ENCODE measurements at places on chromosomes 1 and 21. TPM values are rescaled to one million over a fixed set of nuclear protein-coding genes. Genes with fewer than 3 reads are reported as not detected.

Gene FOXD2
- total RNA-seq: 4.9 TPM

Gene PLA2G2A
- total RNA-seq: 65.1 TPM

Gene STX12
- total RNA-seq: 91.5 TPM

Gene AMY1C
- not detected for total RNA-seq

Gene SSR2
- 241 TPM for total RNA-seq

Gene TSNAX
- total RNA-seq: 42.0 TPM

Gene FMN2
- total RNA-seq: 0.14 TPM

Gene TRAF3IP3
- 12.3 TPM for total RNA-seq

Gene IRF6
- total RNA-seq: 3.9 TPM

Gene MCOLN2
- total RNA-seq: 1.2 TPM

Gene HMGCS2
- not detected for total RNA-seq

Gene GPR52
- total RNA-seq: 0.68 TPM

Gene INAVA
- total RNA-seq: 1.8 TPM

Gene TRIM17
- not detected for total RNA-seq

Gene AGT
- total RNA-seq: 69.1 TPM

Gene BMP8B
- 2.5 TPM for total RNA-seq

Gene FMO3
- total RNA-seq: 4.2 TPM

Gene ABCG1
- 20.6 TPM for total RNA-seq

Gene NUAK2
- total RNA-seq: 1.5 TPM

Gene KRTAP21-1
- total RNA-seq: not detected

Gene FMO4
- total RNA-seq: 13.8 TPM

Gene CD1D
- 2.4 TPM for total RNA-seq

Gene RSRP1
- total RNA-seq: 193 TPM

Gene DIO1
- total RNA-seq: not detected

Gene PDE9A
- 4.2 TPM for total RNA-seq

Gene PCBP3
- 28.4 TPM for total RNA-seq

Gene PIGP
- total RNA-seq: 7.6 TPM

Gene OR4F29
- total RNA-seq: not detected

Gene NBPF26
- total RNA-seq: 19.2 TPM

Gene CELA3B
- not detected for total RNA-seq

Gene OR2L5
- not detected for total RNA-seq

Gene JAM2
- 10.2 TPM for total RNA-seq

Gene C1orf185
- not detected for total RNA-seq

Gene COP1
- 68.6 TPM for total RNA-seq

Gene LYST
- total RNA-seq: 32.8 TPM

Gene S100A7A
- not detected for total RNA-seq

Gene KCND3
- total RNA-seq: 16.6 TPM

Gene NPHS2
- total RNA-seq: not detected

Gene SLC5A9
- total RNA-seq: not detected

Gene OR10J1
- not detected for total RNA-seq

Gene CAPN8
- not detected for total RNA-seq

Gene PDZK1IP1
- total RNA-seq: not detected

Gene GRHL3
- 0.54 TPM for total RNA-seq

Gene COL24A1
- 2.8 TPM for total RNA-seq

Gene AADACL3
- total RNA-seq: not detected

Gene MIS18A
- 3.7 TPM for total RNA-seq

Gene LCE1F
- total RNA-seq: not detected

Gene SLC26A9
- 1.1 TPM for total RNA-seq

Gene RUNX1
- total RNA-seq: 64.7 TPM

Gene PIGR
- total RNA-seq: 7.7 TPM

Gene HSD3B2
- total RNA-seq: not detected

Gene LDLRAD1
- not detected for total RNA-seq

Gene AMPD1
- not detected for total RNA-seq

Gene PIK3CD
- total RNA-seq: 12.4 TPM

Gene MACF1
- total RNA-seq: 604 TPM

Gene PDC
- not detected for total RNA-seq
